ENCODE measurements at places on chromosomes 5 and 9.

DNA sequence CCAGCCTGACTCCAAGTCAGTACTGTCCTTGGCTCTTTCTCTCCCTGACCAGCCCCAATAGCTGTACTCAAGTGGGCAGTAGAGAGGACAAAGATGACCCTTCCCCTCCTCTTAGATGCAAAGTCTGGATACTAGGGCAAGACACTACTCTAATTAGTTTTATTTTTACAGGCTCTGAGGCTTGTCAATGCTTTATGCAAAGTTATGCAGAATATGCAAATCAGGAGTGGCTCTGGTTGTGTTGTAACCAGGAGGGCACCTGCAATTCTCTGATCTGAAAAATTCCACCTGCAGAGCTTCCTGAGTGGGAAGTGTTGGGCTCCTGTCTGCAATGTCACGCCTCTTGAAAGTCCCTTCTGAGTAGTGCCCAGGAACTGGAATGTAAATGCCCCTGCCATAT, 201.5 kb downstream of the RGS3 start:
- no peak for DNase-seq

- DNase-seq: peak; percentile 44
Observed at GRCh38 chr5:6632324-6632887, 438 bp downstream of the NSUN2 start.

DNA sequence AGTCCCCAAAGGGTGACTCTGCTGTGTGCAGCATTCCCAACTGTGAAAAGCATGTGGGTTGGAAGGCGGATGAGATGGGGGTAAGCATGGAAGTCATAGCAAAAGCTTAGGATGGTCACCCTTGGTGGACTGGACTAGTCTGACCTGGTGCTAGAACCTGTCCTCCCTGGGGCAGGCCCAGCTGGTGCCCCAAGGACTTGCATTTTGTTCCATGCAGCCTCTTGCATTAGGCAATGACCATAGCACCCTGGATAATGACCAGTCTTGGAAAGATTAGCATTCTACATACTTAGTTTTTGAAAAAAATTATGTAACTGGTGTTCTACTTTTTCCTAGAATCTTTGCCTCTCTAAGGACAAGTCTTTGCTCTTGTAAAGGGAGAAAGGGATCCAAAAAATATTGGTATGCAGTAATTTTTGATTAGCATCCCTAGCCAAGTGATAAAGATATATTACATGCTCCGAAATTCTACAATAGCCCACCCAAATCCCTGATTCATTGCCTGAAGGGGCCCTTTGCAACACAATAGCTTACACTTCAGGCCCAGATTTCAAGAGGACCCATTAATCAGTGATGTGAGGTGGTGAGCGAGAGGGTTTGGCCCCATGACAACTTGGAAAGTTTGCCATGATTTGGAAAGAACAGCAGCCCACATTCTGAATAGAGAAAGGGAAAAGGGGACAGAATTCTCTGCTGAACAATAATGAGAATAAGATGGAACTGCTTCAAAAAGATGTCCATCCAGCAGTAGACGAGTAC, 93.3 kb upstream of the CD180 start:
- no peak for DNase-seq

DNA sequence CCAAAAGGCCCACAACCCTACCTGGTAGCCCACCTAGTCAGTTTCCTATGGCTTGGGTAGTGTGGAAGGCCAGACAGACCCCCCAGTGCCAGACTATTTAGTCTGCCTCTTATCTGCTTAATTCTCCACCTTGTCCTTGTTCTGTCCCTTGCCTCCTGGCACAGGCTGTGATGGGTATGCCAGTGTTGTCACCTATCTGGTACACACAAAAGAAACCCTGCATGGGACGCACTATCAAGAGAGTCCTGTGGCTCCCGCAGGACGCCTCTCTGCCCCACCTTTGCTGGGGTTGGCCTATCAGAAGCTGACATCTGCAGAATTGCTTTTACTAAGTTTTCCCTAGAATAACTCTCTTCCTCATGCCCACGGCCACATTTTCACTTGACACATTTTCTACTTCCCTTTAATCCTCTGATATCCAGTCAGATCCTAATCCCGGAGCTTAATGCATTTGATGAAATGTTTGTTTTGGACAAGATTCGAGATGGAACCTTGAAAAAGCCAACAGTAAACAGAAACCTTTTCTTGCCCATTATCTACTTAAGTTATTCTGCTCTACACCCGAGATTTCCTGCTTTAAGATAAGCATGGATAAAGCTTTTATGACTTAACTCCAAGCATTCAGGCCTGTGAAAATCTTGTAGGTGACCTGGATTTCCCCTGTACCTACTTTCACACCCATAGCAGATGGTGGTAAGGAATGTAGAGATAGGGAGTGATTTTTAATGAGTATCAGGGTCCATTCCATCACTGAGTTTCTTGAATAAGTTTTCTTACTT, 468.5 kb downstream of the ZNF608 start:
- no peak for DNase-seq

- DNase-seq: peak; percentile 92
Observed at GRCh38 chr5:32027717-32028458, 146.2 kb downstream of the GOLPH3 start.

DNA sequence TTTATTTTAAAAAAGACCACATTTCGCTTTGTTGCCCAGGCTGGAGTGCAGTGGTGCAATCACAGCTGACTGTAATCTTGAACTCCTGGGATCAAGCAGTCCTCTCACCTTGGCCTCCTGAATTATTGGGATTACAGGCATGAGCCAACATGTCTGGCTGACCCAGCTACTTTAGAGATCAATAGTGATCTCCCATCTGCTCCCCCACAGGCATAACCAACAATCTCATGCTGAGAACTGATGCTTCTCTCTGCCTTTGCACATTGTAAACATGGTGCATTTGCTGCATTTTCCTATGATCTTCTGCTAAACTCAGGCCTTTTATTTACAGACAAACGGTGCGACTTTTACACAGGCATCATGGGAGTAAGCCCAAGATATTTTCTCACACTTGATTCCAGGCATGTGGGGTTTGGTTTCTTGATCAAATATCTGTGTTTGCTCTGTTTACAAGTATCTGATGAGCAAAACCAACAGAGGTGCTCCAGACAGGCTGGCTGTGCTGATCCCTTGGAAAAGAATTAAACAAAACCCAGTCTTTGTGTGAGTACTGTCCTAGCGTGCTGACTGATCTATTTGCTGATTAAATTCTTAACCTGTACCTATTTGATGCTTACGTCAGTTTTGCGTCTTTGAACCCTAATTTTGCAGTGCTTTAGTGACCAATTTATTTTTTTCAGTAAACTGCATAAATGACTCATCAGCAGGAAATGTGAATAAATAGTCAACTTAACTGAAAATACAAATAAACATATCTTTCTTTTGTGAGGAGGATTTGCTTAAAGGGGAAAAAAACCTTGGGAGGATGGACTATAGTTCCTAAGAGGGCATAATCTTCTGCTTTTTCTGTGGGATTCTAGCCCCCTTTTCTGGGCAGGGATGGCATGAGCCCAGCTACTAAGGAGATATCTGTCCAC, 191.7 kb upstream of the NR3C1 start:
- DNase-seq: peak; percentile 14

- DNase-seq: no peak
Observed at GRCh38 chr9:134967547-134967930, 49.8 kb upstream of the FCN1 start.

DNA sequence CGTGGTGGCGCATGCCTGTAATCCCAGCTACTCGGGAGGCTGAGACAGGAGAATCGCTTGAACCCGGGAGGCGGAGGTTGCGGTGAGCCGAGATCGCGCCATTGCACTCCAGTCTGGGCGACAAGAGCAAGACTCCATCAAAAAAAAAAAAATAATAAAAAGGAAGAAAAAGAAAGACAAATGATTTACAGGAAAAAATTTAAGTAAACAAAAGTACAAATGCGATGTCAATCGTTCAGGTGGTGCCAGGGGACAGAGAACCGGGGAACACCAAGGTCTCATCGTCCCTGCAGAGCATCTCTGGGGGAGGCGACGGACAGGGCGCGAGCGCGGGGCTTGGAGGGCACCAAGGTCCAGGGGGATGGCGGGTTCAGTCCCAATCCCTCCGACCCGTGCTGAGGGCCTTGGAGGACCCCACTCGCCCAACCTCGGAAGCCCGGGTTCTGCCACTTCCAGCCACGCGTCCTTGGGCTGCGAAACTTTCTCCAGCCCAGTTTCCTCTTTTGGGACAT, 607 bp upstream of the HNRNPAB start:
- DNase-seq: no peak

GRCh38 chr5:138439477-138440158, 761 bp downstream of the REEP2 start:
- peak; percentile 41 for DNase-seq

DNA sequence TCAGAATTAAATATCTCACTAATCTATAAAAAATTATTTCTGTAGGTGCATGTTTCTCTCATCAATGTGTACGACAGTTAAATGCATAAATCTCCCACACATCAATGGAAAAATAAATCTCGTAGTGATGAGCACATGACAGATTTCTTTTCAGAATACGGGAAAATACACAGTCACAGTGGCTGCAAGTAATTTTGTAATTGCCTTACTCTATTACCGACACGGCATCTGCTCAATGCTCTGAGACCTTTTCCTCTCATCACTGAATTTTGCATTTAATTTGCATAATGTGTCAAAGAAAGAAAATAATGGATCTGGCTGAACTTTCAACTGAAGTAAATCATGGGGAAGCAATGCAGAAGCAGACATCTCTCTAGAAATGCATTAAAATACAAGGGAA, 37.2 kb downstream of the PDE4D start:
- no peak for DNase-seq

DNA sequence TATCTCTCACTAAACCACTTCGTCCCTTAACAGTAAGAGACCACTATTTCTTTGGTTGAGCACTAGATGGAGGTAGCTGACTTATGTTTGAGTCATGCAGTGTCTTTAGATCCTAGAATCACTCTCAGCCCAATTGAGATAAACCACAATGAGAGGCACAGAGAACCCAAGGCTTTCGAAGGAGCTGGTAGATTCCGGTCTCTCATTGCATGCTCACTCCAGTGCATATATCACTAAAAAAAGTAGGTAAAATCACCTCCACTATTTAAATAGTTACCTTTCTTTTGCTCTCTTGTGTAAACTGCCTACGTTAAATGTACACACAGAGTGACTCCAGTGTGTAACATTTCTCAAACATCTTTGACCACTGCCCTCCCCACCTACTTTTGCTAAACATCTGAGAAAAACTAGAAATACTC, 27.6 kb downstream of the ACTL7A start:
- peak; percentile 22 for DNase-seq

DNA sequence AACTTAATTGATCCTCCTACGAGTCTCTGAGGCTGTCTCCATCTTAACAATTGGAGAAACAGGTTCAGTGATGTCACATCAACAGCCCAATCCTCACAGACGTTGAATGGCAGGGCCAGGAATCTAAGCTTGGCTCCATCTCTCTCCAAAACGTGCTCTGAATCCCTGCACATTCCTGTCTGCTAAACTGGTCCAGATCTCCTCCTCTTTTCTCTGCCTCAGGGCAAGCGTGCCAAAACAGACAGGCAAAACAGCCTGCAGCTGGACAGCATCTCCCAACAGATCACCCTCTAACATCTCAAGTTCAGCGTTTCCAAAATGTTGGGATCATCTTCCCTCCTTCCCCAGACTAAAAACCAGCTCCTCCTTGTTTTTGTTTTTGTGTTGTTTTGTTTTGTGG, 6.6 kb downstream of the FBP1 start:
- no peak for DNase-seq

- DNase-seq: no peak
Observed at GRCh38 chr9:84512493-84512892, 157.0 kb upstream of the NTRK2 start.

DNA sequence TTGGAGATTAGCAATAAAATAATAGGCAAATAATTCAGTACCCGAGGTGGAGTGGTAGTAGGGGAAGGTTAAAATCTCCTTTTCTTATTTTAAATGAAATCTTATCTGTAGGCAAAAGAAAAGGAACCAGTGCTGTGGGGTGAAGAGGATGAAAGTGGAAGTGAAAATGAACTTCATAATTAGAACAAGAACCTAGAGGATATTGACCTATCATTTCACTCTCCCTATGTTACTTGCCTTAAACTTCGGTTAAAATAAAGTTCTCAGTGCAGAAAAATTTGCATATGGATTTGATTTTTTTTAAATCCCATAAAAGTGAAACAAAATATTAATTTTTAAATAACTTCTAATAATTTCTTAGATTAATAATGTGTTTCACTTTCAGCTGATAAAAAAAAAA, 1094.9 kb upstream of the C9orf72 start:
- no peak for DNase-seq

- no peak for DNase-seq
Observed at GRCh38 chr5:14523243-14524034, 58.2 kb upstream of the OTULINL start.

- DNase-seq: peak; percentile 64
Observed at GRCh38 chr5:171595801-171596231, 176.4 kb downstream of the FGF18 start.

GRCh38 chr5:168014433-168015123, 276.9 kb upstream of the WWC1 start:
- no peak for DNase-seq

DNA sequence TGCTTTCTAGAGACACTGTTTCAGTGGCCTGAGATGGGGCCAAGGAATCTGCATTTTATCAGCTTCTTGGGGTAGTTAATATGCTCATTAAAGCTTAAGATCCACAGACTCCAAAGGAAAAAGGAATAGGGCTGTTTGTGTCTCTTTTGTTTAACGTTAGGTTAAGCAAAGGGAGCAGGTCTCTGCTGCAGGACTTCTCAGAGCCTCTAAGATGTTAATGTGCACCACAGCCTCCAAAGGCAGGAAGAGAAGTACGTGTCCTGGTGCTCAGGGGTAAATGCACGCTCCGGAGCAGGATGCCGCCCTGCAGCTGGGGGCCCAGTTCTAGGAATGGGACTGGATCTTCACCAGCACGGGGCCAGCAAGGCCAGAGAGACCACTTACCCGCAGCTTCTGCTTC, 19.6 kb downstream of the SPARC start:
- no peak for DNase-seq

Data from HTR-8/SVneo (cell line).